Stimulated activated CD4-positive, alpha-beta T cell treated with anti-CD3 and anti-CD28 coated beads, Interleukin-1b, Interleukin-23, amount 100 ng/mL, for 48 hours (primary cell): ENCODE measurements at places on chromosomes 3 and 15.
A peak's percentile ranks its signal among the peaks of the same experiment; 100 is the strongest.

GRCh38 chr3:98612996-98613517 lies 19.6 kb upstream of the CPOX start:
- DNase-seq, result no peak

- DNase-seq, result no peak
These were observed 14.8 kb upstream of the TMOD3 start for GRCh38 chr15:51814606-51815005.

GRCh38 chr3:54192026-54192425 lies 69.7 kb downstream of the CACNA2D3 start:
- no peak for DNase-seq

DNA sequence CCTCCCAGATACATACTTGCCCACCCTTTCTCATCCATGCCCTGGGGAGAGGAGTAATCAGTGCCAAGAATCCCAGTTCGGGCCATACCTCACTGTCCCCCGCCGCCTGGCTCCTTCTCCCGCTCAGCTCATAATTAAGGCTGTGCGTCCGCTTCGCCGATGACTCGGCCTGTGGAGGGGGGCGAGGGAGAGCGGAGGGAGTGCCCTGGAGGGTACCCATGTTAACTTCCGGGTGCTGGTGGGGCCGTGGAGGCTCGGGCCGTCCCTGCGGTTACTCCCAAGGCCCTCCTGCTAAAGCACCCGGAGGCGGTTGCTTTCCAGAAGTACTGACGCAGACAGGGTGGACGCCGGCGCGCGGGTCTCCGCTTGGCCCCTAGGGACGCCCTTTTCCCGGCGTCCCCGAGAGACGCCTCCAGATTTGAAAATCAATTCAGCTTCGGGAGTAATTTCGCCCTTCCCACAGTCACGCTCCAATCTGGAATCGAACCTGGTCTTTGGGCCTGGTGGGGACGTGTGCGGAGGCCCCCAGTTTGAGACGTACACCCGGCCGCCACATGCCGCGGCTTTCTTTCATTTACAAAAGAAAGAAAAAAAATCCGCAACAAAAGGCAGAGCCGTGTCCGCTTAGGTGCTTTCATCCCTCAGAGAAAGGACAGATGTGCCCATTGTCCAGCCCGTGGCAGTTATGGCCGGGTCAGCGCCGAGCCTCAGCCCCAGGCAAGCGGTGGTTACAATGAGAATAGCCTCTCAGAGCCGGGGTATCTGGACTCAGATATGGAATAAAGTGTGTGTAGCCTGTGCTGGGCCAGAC lies 1.0 kb upstream of the ONECUT1 start:
- DNase-seq, result no peak

GRCh38 chr3:168100777-168101492 lies 5.2 kb upstream of the GOLIM4 start:
- DNase-seq, result no peak

GRCh38 chr3:71409352-71409751 lies 174.2 kb downstream of the FOXP1 start:
- no peak for DNase-seq

- peak; percentile 5 for DNase-seq
These were observed 47.0 kb upstream of the SELENOK start for GRCh38 chr3:53938645-53939044.
